Activated T-helper 2 cell treated with anti-CD3 and anti-CD28 coated beads, Interferon-gamma antibody, Interleukin-2, Interleukin-4, amounts not matched to agents 10 μg/mL and 5 μg/mL and 100 μg/mL, durations not matched to agents 14 hours and 24 hours and 36 hours (primary cell): ENCODE measurements at places on chromosomes 1 and 21. TPM values are rescaled to one million over a fixed set of nuclear protein-coding genes. Genes with fewer than 3 reads are reported as not detected.

DNA sequence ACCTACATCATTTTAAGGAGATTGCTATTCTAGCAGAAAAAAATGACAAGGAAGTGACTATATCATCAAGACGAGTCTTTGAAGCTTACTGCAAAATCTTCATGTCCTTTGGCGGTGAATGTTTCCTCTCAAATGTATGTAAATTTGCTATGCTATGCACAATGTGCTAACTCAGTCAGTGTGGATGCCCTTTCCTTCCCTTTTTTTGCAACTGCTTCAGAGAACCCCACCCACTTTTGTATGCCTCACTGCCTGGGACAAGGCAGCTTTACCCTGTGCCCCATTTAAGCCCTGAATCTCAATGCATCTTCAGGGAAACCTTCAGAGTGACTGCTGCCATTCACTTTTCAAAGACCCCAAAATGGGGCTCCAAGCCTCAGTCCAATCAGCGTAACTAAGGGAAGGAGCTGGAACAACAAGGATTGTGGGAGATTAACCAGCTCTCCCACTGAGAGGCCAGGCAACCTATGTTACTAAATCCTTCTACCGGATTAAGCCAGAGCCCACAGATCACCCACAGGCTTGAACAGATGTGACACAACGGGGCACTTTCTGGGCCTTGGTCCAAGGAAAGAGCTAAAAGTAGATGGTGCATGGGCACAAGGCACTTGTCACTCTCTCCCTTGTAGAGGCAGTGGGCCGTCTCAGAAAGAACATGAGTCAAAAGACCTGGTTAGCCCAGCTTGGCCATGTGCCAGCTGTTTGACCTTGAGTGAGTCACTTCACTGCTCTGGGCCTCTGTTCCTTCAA is 154.4 kb downstream of the PLPP3 start:
- no peaks in the 10 kb centered on the region for H3K27me3 ChIP-seq
- no peak overlapping the region for H3K4me3 ChIP-seq
- no peak overlapping the region for H3K27ac ChIP-seq
- DNase-seq = no peak
- H3K4me1 ChIP-seq = no peaks in the 10 kb centered on the region
- no peaks in the 10 kb centered on the region for H3K36me3 ChIP-seq

- peaks cover 53% of the 10 kb centered on the region for H3K27me3 ChIP-seq
- H3K4me3 ChIP-seq = no peak overlapping the region
- H3K4me1 ChIP-seq = no peaks in the 10 kb centered on the region
- DNase-seq = no peak
- no peaks in the 10 kb centered on the region for H3K36me3 ChIP-seq
- no peak overlapping the region for H3K27ac ChIP-seq
Measured at GRCh38 chr1:183040547-183040971, 17.3 kb downstream of the LAMC1 start.

OR2AK2 gene
- total RNA-seq = not detected in 2 replicates

REN gene
- total RNA-seq = not detected in 2 replicates

GRCh38 chr1:198201956-198202784 is 45.4 kb downstream of the NEK7 start:
- peaks cover 71% of the 10 kb centered on the region for H3K4me1 ChIP-seq
- peak overlapping the region; percentile 82 for H3K27ac ChIP-seq
- H3K27me3 ChIP-seq = no peaks in the 10 kb centered on the region
- peak overlapping the region; percentile 61 for H3K4me3 ChIP-seq

DNA sequence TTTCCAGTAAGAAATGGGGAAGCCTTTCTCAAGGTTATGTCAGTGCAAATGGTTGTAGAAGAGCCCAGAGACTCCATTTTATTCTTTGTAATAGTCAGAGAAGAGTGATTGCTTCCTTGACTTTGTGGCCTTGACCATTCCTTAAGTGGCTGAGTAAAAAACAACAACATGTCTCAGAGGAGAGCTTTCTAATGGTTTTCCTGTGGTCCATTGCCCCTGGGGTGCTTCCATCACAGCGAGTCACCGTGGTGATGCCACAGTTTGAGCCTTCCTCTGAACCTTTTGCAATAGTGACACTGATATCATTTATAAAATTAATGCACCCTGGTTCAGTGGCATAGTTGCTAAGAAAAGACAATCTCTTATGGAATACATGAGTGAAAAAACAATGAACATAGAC is 38.6 kb downstream of the PAPPA2 start:
- no peaks in the 10 kb centered on the region for H3K27me3 ChIP-seq
- H3K4me3 ChIP-seq = no peak overlapping the region
- no peak for DNase-seq
- no peaks in the 10 kb centered on the region for H3K4me1 ChIP-seq

DNA sequence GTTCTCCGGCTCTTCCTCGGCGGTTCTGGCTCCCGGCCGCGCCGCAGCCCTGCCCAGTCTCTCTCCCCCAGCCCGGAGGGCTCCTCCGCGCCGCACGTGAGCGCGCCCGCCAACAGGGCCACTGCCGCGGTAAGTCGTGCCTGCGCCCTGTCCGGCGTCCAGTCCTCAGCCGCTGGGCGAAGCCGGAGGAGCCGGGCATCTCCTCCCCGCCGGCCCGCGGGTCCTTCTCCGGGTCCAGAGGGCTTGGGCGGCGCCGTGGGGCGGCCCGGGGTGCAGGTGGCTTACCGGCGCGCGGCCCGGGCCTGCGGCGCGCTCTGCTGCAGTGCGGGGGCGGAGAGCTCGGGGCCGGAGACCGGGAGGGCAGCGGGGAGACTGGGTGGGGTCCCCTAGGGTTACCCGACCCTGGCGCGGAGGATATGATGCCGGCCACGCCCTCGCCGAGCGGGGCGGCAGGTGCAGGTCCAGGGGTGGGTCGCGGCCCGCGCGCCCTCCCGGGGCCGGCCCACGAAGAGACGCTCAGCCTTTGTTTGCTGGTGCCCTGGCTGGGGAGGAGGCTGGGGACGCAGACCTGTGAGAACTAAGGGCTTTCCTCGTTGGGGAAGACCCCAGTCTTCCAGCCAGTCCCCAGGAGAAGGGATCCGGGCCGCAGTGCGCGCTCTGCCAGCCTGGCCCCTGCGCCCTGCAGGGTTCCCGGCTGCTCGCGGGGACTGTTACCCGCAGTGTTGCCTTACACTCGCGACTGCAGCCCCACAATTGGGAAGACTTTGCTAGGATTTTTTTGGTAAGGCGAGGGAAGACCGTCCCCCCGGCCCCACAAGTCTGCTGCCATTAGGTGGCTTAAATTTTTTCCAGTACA is at the start of gene DOP1B:
TSS of gene DOP1B (plus strand) at position 10 of the 856 bp plus-strand sequence. CDS start 7,910 bp downstream, outside the sequence.
- peak within 1 kb of the TSS; percentile 83 for H3K4me3 ChIP-seq
- no peak for DNase-seq
- no peaks in the 10 kb centered on the region for H3K27me3 ChIP-seq
- no peak within 1 kb of the TSS for H3K27ac ChIP-seq
- peaks cover 17% of the 10 kb centered on the region for H3K4me1 ChIP-seq
- H3K36me3 ChIP-seq = peaks cover 10% of the 10 kb centered on the region

- no peaks in the 10 kb centered on the region for H3K27me3 ChIP-seq
- peaks cover 22% of the 10 kb centered on the region for H3K4me1 ChIP-seq
- DNase-seq = no peak
- H3K27ac ChIP-seq = peak overlapping the region; percentile 27
- H3K4me3 ChIP-seq = no peak overlapping the region
Measured at GRCh38 chr1:243837907-243838535, 12.0 kb downstream of the AKT3 start.

KLHDC9 gene
- total RNA-seq = not detected in 2 replicates

DNA sequence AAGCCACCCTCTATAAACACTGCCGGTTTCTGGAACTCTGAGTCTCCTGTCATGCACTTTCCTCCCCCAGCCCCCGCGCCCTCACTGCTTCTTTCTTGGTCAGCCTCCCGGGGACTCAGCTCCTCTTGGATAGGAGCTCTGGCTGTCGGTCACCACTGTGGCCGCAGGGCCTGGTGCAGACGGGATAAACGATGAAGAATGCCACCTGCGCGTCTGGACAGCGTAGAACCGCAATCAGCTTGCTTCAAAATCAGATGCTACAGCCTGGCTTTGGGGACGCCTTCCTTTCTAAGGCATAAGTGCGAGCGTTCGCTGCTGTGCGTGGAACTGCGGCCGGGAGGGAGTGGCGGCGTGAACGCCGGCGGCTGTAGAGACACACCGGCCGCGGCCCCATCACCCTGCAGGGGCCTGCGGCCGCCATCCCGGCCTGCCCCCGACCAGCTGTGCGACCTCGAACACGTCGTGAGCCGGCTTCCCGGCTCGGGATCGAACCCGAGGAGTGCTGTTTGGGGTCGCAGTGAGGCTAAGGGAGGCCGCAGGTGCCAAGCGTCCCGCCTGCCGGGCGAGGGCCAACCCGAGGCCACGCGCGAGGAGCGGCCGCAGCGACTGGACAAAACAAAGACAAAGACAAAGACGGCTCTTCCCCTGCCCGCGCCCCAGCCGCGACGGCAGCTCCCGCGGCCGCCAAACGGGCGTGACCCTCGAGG is 688 bp downstream of the PTTG1IP start:
- peak overlapping the region; percentile 87 for H3K4me3 ChIP-seq
- peaks cover 13% of the 10 kb centered on the region for H3K36me3 ChIP-seq
- H3K4me1 ChIP-seq = peaks cover 56% of the 10 kb centered on the region
- no peaks in the 10 kb centered on the region for H3K27me3 ChIP-seq
- H3K27ac ChIP-seq = peak overlapping the region; percentile 57

CLIC6 gene
- 1.0 and 1.3 TPM in 2 replicates for total RNA-seq

NR0B2 gene
- not detected in 2 replicates for total RNA-seq

GRCh38 chr21:41511858-41512257 is 3.9 kb upstream of the TMPRSS2 start:
- no peaks in the 10 kb centered on the region for H3K36me3 ChIP-seq
- no peak overlapping the region for H3K27ac ChIP-seq
- no peak overlapping the region for H3K4me3 ChIP-seq
- peaks cover 32% of the 10 kb centered on the region for H3K27me3 ChIP-seq
- no peaks in the 10 kb centered on the region for H3K4me1 ChIP-seq
- no peak for DNase-seq

GRCh38 chr1:8516278-8516777 is 198.4 kb downstream of the SLC45A1 start:
- H3K4me1 ChIP-seq = peaks cover 55% of the 10 kb centered on the region
- H3K27me3 ChIP-seq = no peaks in the 10 kb centered on the region
- H3K4me3 ChIP-seq = no peak overlapping the region

ZNF683 gene
- total RNA-seq = not detected in 2 replicates

C1QTNF12 gene
- total RNA-seq = 3.5 and 3.7 TPM in 2 replicates

- no peak for DNase-seq
- no peak overlapping the region for H3K4me3 ChIP-seq
- H3K27ac ChIP-seq = no peak overlapping the region
- H3K27me3 ChIP-seq = peaks cover 2% of the 10 kb centered on the region
- no peaks in the 10 kb centered on the region for H3K36me3 ChIP-seq
Measured at GRCh38 chr1:114341299-114341698, 169.7 kb downstream of the TRIM33 start.

PCBP3 gene
- total RNA-seq = 6.9 and 8.2 TPM in 2 replicates

DNA sequence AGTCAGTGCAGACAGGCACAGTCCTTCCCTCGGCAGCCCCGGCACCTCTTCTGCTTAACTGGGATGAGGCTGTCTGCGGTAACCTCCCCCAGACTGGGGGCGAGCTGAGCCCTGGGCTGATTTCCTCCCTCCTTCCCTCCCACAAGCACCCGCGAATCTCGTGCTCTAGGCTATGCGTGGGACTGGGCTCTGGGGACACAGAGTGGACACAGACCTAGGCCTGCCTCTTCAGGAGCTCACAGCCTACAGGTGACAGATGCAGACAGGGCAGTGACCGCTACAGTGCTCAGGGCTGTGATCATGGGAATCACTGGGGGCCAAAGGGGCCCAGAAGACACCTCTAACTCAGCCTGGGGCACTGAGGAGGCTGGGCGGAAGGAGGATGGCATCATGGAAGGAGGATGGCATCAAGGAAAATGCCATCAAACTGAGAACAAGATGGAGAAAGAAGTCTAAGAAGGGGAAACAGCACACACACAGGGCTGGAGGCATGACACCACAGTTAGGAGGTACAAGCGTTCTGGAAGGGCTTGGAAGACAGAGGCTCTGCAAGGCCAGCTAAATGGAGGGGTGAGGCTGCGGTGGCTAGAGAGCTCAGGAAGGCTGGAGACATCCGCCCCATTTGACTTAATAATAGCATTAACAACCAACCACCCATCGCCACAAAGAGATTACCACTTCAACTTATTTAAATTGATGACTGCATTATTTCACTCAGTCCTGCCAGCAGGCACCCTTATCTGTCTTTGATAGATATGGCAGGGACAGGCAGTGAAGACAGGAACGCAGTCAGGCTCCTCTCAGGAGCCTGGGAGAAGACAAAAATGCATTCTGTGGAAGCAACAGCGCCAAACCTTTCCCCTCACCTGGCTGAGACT is 4.2 kb downstream of the TTC39A start:
- H3K27me3 ChIP-seq = peaks cover 20% of the 10 kb centered on the region
- peaks cover 9% of the 10 kb centered on the region for H3K4me1 ChIP-seq
- H3K36me3 ChIP-seq = no peaks in the 10 kb centered on the region
- DNase-seq = no peak
- H3K4me3 ChIP-seq = no peak overlapping the region
- H3K27ac ChIP-seq = no peak overlapping the region

IVL gene
- total RNA-seq = not detected in 2 replicates
